ENCODE measurements at places on chromosomes 11 and 22.
A peak's percentile ranks its signal among the peaks of the same experiment; 100 is the strongest.

- DNase-seq, result no peak
Measured at GRCh38 chr11:66619080-66619554, 2.7 kb downstream of the RBM14 start.

DNA sequence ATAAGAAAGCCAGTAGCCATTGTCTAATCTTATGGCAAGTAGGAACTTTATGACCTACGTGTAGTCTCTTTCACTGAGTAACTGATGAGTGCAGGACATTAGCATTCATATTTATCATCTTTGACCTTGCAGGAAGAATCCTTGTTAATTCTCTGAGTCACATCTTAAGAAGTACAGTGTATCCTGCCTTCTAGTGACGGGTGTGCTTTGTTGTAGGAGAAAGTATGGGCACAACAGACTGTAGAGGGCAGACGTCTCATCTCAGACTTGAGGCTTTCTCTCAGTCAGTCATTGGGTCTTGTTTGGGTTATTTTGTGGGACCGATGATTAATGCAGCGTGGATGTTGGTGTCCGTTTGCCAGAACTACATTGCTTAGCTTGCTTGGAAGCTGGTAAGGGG, 6.8 kb downstream of the RNF214 start:
- no peak for DNase-seq

GRCh38 chr22:20128902-20129746, 2.5 kb upstream of the ZDHHC8 start:
- DNase-seq, result no peak

DNA sequence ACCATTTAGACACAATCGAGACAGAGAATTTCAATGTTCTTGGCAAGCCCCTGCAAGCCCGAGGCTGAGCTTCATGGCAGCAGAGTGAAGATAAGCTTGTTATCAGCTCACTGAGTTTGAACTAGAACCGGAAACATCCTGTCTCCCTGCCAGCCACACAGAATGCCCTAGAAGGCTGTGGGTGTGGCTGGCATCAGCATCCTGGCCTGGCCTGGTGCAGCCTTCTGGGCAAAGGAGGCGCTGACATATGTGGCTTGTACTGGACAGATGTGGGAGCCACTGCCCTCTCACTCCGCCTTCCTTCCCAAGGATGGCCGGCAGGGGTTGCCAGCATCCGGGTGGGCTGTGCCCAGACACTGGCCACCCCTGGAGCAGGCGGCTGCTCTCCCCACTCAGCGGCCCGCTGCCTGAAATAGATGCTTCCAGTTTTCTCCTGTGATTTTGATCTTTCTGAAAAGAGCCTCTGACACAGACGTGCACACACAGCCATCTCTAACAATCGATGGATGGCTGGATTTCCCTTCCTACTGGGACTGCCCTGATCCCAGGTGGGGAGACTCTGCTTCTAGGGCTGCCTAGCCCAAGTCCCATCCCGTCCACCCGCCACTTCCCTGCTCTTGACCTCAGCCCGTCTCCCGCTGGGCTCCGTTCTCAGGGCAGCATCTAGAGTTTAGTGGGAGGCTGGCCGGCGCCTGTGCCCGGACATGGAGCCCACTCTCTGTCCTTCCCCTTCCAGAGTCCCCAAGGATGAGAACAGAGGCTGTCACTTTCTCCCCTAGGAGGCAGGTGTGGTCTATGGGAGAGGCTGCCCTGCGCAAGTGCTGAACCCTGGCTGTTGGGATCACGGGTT, 149.7 kb downstream of the CTTN start:
- DNase-seq, result peak; percentile 38

DNA sequence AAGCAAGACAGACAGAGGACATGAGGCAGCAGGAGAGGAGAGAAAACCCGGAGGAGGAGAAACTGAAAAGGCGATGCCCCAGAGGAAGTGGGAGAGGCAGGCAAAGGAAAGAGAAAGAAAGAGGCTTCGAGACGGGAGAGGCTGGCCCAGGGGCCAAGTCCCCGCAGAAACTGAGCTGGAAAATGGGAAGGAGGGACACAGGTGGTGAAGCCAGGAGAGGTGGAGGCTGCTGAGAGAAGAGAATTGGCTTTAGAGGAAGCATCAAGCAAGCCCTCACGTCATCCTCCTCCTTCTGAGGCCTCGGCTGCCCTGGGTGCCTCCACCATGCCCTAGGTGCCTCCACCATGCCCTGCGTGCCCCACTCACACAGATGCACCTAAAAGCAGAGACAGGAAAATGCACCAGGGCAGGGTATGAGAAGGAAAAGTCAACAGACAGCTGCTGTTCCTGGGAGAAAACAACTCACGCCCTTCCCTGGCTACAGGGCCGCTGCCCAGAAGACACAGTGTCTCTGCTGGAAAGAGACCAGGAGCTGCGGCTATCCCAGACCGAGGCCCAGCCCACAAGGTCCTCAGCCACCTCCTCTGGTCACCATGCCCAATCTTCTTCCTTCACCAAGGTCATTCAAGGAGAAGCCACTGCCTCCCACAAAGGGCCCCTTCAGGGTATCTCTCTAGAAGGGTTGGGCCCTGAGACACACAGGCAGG, 14.3 kb downstream of the FXYD6 start:
- DNase-seq, result no peak

GRCh38 chr11:106723071-106723470, 295.2 kb downstream of the GUCY1A2 start:
- no peak for DNase-seq

- DNase-seq, result no peak
Measured at GRCh38 chr11:65423516-65424204, 1.1 kb downstream of the NEAT1 start.

DNA sequence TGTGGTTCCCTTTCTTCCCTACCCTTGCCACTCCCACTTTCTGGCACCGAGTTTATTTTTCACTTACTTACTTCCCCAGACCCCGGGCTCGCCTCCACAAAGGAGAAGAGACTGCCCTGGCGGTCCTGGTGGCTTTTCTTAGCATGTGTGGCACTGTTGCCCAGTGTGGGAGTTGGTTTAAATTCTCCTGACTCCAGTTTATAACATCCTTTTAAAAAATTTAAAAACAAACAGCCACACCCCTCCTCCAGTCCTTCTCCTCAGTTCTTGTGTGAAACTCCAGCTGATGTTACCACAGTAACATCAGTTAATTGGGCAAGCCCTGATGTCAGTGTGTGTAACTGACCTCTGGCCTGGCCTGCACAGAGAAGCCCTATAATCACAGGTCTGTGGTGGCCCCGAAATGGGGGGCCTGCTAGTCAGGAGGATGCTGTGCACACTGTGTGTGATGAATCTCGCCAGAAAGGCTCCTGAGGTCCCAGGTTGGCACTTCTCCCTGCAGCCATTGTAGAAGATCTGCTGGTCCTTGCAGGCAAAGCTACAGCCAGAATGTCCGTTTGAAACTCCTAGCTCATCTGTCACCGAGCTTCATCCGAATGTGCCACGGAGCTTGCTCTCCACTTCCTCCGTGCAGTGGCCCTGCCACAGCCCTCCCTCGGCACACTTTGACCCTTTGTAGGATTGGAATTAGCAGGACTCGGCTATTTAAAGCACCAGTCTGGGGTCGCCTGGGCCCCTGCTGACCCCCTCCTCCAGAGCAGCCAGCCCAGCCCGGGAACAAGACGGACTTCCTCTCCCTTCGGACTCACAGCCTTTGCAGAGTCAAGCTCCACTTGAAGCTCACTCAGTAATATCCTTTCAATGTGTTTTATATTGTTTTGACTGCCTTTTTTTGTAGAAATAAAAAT, 7.6 kb downstream of the YDJC start:
- no peak for DNase-seq

DNA sequence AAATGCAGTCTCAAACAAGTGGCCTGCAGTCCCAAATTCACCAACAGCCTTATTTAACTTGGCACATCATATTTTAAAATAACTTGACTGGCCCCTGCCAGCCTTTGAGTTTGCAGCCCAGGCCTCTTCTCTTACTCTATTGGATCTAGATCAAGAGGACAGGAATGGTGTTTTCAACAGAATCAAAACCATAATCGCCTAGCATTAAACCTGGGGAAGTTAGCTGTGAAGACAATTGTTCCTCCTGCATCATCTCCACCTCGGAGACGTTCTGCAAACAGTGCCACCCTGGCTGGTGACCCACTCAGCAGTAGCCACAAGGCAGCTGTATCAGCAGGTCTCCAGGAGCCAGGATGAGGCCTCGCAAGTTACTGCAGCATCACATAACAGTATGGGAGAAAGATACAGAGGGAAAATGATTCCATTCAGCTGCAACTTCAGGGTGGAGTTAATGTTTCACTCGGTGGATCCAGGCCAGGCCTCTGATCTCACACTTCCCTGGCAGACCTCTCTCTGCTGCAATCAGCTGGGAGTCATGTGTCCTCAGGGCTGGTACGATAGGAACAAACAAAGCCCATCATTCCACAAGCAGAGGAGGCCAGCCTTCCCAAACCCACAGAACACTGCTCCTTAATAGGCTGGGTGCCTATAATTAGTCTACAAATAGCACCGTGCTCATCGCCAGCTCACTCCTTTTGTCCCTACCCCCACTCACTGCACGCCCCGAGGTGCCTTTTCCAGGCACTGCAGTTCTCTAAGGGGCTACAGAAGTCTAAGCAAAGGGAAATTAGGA, 18.6 kb upstream of the SCN2B start:
- no peak for DNase-seq

GRCh38 chr11:396511-396947, 2.5 kb downstream of the PKP3 start:
- DNase-seq, result no peak

GRCh38 chr11:110072930-110073329, 20.3 kb upstream of the ZC3H12C start:
- no peak for DNase-seq

DNA sequence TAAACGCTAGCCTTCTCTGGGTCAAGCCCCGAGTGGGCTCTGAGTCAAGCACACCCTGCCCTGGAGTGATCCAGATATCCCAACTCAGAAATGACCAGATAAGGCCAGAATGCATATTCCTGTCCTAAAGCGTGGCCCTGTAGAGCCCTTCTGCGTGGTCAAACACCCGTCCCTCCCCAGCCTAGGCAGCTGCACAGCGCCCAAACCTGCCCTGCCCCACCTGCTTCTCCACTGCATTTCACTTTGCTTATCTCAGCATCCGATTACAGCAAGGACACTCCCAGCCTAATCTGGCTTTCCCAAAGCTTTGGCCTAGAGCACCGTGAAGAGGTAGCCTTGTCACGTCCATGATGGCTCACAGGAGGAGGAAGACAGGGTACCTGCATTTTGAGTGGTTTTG, 11.9 kb upstream of the TMPRSS4 start:
- DNase-seq, result no peak

GRCh38 chr11:45501392-45502225, 163.8 kb downstream of the CHST1 start:
- DNase-seq, result no peak

DNA sequence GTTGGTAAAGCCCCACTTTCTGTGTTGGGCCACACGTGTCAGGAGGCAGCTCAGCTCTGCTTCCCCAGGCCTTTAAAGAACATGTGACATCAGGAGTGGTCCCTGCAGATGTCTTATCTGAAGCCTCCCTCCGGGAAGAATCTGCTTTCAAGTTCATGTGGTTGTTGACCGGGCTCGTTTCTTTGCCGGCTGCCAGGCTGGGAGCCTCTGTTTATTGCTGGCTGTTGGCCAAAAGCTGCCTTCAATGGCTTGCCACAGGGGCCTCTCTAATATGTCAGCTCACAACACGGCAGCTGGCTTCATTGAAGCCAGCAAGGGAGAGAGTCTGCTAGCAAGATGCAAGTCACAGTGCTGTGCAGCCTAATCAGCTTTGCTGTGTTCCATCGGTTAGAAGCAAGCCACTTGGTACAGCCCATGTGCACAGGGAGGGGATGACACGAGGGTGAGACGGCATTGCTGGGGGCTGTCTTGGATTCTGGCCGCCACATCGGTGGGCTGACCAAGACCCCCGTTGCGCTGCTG, 14.6 kb downstream of the MRGPRF start:
- DNase-seq, result peak; percentile 61

- DNase-seq, result no peak
Measured at GRCh38 chr11:112777283-112777751, 183.9 kb upstream of the NCAM1 start.

- DNase-seq, result no peak
Measured at GRCh38 chr11:70432065-70432464, 33.7 kb downstream of the CTTN start.

DNA sequence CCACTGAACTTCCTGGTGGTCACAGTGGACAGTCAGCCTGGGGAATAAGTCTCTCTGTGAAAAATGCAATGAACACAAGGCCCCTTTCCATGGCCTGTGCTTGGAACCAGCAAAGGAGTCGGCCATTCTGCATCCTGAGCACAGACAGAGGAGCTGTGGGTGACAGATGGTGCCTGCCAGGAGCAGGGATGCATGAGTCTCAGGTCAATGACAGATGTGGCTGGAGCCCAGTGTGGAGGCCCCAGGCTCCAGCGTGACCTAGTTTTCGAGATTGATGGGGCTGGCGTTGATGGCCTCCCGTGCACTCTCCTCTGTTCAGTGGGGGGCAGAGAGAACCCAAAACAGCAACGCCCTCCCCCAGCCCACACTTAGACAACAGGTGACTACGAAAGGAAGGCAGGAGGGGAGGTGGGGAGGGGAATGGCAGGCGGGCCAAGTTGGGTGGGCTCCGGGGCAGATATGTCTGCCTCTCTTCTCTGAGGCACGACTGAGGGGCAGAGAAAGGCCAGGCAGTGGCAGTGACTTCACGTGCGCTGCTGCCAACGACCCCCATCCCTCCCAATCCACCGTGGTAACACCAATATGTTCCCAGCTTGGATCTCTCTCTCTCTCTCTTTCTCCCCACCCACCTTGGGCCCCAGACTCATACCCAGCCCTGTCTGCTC, 34.4 kb upstream of the CD5 start:
- DNase-seq, result peak; percentile 30

- no peak for DNase-seq
Measured at GRCh38 chr11:119617340-119617713, 111.7 kb downstream of the NECTIN1 start.

DNA sequence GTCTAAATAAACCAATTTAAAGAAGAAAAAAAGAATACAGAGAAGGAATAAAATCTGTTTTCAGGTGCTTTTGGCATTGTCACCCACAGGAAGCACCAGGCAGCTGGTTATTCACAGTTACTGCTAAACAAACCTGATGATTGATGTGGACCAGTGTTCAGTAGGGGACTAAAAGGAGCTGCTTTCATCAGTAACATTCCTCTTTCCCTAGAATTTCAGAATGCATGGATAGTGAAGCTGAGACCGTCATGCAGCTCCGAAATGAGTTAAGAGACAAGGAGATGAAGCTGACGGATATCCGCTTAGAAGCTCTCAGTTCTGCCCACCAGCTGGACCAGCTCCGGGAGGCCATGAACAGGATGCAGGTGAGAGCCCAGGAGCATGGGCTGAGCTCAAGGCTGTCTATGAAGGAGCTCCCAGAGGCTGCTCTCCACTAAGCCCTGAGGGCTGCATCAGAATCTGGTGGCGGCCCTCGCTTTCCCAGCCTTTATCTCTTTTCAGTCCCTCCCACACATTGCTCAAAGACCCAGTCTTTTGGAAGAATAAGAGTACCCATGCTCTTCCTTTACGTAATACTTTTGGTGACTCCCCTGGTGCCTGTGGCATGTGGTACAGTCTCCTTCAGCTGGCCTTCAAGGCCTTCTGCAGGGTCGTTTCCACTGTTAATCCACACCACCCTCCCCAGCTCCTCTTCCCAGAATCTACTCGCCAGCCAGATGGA, 69.5 kb downstream of the DBX1 start:
- DNase-seq, result no peak

- DNase-seq, result no peak
Measured at GRCh38 chr11:73750228-73750627, 10.6 kb downstream of the RAB6A start.

GRCh38 chr22:50209893-50210292, 9.1 kb downstream of the SELENOO start:
- DNase-seq, result no peak
